ENCODE measurements at places on chromosomes 4 and X.

GRCh38 chr4:78166622-78167021 lies 109.5 kb downstream of the FRAS1 start:
- no peaks in the 10 kb centered on the region for H3K36me3 ChIP-seq
- no peaks in the 10 kb centered on the region for H3K27me3 ChIP-seq
- no peaks in the 10 kb centered on the region for H3K4me1 ChIP-seq
- no peak for DNase-seq

GRCh38 chr4:88807499-88807898 lies 109.9 kb upstream of the NAP1L5 start:
- H3K36me3 ChIP-seq = no peaks in the 10 kb centered on the region
- no peak for DNase-seq
- H3K27me3 ChIP-seq = no peaks in the 10 kb centered on the region
- no peak overlapping the region for H3K4me3 ChIP-seq
- H3K4me1 ChIP-seq = no peaks in the 10 kb centered on the region

GRCh38 chrX:106415276-106415895 lies 196.4 kb upstream of the RADX start:
- no peaks in the 10 kb centered on the region for H3K4me1 ChIP-seq
- no peak overlapping the region for H3K4me3 ChIP-seq
- no peak for DNase-seq
- no peak overlapping the region for H3K27ac ChIP-seq

DNA sequence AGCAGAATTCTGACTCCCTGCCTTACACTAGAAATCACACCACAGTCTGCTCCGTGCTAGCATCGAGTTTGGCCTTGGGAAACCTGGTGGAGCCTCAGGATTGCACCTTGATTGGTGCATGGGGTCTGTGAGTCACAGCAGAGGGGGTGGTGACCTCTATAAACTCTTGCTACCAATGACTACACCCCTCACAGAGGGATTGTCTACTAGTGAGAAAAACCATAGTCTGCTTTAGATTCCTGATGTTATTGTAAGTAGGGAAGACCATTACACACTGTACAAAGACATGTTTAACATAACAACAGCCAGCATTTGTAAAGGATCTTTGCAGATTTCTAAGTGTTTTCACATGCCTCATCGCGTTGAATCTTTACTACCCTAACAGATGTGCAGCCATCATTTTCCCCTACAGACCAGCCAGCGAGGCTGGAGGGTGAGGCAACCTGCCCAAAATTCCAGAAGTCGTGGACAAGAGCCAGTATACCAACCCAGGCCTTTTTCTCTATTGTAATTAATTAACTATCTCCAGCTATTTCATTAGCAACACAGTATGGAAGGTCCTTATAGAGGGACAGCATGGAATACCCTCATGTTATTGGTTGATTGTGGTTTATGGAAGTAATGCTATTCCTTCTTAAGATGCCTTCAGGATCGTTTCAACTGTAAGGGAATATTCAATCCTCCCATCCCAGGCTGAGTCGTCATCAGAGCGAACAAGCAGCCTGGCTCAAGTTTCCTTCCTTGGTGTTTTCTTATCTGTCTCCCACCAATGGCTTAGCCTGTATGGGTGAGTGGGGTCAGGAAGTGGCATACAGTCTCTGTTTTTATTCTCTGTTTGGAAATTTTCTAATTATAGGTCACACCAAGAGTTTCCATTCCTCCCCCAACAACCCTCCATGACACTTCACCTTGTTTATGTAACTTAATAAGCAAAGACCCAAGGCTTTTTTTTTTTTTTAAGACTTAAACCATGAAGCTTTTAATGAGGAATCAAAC lies 55.9 kb upstream of the KDR start:
- H3K27ac ChIP-seq = no peak overlapping the region
- DNase-seq = no peak
- H3K36me3 ChIP-seq = no peaks in the 10 kb centered on the region
- no peak overlapping the region for H3K4me3 ChIP-seq

- no peaks in the 10 kb centered on the region for H3K36me3 ChIP-seq
- no peak overlapping the region for H3K4me3 ChIP-seq
- no peaks in the 10 kb centered on the region for H3K27me3 ChIP-seq
- H3K4me1 ChIP-seq = no peaks in the 10 kb centered on the region
These were observed 182.1 kb downstream of the CPE start for GRCh38 chr4:165560941-165561340.

DNA sequence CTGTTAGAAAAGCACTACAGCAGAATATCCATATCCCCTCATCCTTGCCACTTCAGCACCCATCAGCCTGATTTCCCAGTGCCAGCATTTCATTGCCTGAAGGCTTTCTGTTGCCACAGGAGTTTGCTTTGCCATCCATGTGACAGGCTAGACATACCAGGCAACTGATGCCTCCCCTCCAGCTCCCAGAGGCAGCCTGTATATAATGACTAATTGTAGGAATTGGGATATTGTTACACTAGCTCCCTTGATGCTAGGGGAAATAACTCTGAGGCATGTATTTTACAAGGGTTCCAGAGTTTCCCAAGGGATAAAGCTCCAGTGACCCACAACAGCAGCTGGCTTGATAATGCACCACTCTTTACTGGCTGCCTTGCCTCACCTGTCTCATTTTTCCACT lies 608.0 kb upstream of the FTHL17 start:
- no peak for DNase-seq
- H3K27me3 ChIP-seq = no peaks in the 10 kb centered on the region
- H3K4me1 ChIP-seq = no peaks in the 10 kb centered on the region

DNA sequence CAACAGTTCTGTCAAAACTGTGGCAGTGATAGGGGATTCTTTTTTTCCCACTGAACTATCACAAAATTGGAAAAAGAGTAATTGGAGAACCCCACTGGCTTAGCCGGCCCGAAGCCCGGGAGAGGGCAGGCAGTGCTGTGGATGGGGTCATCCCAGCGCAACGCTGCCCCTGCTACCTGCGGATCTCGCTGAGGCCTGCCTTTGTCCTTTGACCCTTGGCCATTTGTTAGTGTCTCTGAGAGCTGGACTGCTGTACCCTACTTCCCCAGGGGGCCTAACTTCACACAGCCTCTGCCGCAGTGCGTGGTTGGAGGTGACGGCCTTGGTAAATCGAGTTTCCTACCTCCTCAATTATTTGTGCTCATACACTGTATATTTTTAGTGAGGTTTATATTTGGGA lies 43.0 kb upstream of the MSANTD1 start:
- H3K27ac ChIP-seq = no peak overlapping the region
- H3K4me3 ChIP-seq = no peak overlapping the region
- H3K4me1 ChIP-seq = peaks cover 10% of the 10 kb centered on the region
- H3K27me3 ChIP-seq = no peaks in the 10 kb centered on the region
- no peaks in the 10 kb centered on the region for H3K36me3 ChIP-seq
